ENCODE measurements at places on chromosomes 2 and 18.

DNA sequence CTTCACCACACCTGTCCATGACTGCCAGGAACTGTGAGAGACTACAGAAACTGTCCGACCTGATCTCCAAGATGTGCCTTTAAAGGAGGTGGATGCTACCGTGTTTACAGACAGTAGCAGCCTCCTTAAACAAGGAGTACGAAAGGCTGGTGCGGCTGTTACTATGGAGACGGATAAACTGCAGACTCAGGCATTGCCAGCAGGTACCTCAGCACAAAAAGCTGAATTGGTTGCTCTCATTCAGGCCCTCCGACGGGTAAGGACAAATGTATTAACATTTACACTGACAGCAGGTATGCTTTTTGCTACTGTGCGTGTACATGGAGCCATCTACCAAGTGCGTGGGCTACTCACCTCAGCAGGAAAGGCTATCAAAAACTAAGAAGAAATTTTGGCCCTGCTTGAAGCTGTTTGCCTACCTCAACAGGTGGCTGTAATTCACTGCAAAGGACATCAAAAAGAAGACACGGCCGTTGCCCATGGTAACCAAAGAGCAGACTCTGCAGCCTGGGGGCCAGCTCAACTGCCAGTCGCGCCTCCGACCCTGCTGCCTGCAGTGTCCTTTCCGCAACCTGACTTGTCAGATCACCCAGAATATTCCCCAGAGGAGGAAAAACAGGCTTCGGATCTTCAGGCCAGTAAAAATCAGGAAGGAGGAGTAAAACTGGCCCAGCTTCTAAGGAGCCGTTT, 30.9 kb downstream of the SKA1 start:
- DNase-seq = no peak

- DNase-seq = no peak
Observed at GRCh38 chr18:3075491-3075890, 62.5 kb upstream of the LPIN2 start.

DNA sequence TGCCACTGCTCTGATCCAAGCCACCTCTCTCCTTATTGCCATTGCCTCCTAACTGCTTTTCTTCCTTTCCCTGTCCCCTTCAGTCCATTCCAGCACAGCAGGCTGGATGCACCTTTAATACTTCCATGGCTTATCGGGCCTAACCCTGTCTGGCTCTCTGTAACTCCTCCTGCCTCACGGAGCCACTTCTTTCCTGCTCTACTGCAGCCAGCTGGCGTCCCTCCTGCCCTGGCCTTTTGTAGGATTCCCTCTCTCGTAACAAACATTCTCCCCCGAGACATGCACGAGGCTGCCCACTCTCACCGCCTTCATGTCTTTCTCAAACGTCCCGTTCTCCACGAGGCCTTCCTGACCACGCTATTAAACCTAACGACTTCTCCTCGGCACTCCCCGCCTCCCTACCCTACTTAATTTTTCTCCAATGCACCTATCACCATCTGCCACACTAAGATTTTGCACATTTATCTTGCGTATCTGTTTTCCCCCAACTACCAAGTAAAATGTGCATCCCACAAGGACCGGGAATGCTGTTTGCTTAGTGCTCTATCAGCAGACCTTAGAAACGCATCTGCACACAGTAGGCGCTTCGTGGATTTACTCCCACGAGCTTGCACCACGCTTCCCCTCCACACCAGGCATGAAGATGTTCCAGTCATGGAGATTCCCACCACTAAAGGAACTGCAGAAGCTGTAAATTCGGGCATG, 728 bp upstream of the C18orf63 start:
- DNase-seq = no peak

DNA sequence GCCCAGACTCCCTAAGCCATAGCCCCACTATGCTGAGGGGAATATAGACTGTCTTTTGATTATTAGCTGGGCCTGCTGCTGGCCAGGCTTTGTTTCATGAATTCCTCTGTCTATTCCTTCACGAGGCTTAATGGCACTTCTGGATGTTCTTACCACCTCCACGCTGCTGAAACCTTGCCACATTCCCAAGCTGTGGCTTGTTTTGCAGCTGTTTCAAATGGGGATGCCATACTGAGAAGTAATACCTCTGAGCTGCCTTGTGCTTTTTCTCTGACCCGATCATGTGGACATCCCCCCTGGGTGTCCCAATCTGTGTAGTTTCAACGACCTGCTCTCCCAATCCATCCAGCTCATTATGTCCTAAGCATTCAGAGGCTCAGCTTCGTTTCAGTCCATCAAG, 114.1 kb downstream of the ICOS start:
- DNase-seq = no peak

- no peak for DNase-seq
Observed at GRCh38 chr18:45976974-45977373, 9.8 kb upstream of the EPG5 start.

DNA sequence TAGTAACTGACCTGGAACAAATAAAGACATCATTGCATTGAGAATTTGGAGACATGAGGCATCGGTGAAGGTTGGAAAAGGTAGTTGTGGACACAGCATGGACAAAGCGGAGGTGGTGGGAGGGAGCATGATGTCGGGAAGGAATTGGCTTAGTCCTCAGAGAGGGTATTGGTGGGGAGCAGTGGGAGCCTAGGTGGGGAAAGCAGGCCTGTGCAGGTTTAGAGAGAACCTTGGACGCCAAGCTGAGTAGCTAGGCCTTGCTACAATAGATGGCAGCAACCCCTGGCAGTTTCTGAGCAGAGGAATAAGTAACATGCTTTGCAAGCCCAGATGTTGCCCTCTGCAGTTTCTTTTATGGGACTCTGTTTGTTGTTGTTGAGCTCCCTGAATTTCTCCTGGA, 177.1 kb upstream of the LHCGR start:
- DNase-seq = no peak

- no peak for DNase-seq
Observed at GRCh38 chr2:37284381-37284780, 40.3 kb downstream of the PRKD3 start.
